Ascending aorta (tissue), 2 donors: ENCODE measurements at places on chromosomes 6 and 20.

GRCh38 chr6:102549221-102549874, 1155.8 kb downstream of the GRIK2 start:
- DNase-seq = no peak

GRCh38 chr6:36758516-36759147, 61.0 kb downstream of the RAB44 start:
- DNase-seq = no peak

DNA sequence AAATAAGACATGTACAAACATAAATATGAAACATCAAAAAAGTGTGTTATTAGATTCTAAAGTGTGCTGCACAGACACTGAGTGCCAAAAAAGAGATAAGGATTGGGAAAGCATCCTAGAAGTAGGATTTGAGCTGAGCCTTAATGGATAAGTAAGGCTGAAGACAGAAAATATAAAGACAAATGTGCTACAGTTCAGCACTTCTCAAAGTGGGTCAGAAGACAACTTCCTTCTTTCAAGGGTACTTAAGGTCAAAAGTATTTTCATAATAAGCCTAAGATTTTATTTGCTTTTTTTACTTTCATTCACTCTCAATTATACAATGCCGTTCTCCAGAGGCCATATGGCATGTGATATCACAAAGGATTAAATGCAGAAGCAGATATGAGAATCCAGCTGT, 16.8 kb downstream of the USP45 start:
- DNase-seq = no peak

- no peak for DNase-seq
Observed at GRCh38 chr6:9540126-9540525, 874.7 kb downstream of the TFAP2A start.

GRCh38 chr6:33955566-33955965, 151.8 kb upstream of the MLN start:
- DNase-seq = no peak

DNA sequence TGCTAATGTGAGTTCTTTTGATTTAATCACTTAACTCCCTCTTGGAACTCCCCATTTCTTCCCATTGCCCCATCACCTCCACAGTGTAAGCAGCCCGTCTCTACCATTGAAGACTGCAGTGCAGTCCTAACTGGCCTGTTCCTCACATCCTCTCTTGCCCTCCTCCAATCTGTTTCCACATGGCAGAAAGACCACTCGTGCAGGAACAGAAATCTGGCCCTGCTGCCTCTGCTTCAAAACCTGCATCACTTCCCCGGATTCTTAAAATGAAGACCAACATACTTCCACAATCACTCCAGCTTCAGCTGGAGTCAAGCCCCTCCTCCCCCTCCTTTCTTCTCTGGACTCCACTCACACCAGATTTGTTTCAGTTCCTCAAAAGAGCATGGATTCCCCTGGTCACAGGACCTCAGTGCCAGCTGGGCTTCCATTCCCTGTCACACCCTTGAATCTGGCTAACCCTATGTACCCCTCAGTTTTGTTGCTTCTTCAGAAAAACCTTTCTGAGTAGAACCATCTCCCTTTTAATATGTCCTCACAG, 802.3 kb downstream of the MAFB start:
- peak; percentile 9 for DNase-seq

GRCh38 chr6:30841644-30842504, 42.4 kb upstream of the DDR1 start:
- DNase-seq = no peak

DNA sequence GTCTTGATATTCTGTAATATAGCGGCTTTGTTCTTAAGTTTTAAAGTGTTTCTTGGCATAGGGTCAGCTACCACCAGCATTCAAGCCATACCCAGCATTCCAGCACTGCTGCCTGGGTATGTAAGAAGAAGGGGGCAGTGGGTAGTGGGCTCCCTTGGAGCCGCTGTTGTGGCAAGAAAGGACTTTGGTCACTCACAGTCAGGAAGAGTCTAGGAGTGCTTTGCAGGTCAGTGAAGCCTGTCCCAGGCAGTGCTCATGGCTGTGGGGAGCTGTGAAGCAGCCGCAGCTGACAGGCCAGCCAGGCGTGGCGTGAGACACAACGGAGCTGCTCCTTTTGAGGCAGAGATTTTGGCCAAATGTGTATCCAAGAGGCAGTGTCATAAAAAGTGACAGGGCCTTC, 512.0 kb downstream of the CDKAL1 start:
- DNase-seq = no peak

DNA sequence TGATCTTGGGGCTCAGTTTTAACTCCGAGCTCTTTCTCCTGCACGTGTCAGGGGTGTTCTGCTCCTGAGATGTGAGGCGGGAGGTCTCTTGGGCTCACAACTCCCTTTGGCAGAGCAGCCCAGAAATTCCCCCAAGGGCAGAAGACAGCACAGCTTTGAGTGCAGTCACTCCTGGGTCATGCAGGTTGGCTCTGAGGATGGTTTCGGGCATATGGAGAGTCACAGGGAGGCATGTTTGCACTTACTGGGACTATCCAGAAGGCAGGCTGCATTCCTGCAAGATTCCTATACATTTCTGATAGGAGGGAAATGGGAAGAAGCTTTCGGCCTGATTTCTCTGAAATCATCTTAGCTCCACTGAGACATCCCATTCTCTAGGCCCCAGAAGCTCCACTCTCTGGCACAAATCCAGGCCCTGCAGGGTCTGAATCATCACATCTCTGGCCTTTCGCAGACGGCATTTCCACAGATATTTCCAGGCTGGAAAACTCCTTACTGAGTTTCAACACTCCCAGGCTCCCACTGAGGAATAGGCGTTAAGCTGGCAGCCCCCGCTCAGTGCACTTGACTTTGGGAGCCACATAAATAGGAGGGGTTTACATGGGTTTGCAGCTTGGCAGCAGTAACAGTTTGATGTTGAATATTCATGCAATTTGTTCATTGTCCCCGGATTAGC, 39.7 kb downstream of the AGPAT4 start:
- DNase-seq = no peak

DNA sequence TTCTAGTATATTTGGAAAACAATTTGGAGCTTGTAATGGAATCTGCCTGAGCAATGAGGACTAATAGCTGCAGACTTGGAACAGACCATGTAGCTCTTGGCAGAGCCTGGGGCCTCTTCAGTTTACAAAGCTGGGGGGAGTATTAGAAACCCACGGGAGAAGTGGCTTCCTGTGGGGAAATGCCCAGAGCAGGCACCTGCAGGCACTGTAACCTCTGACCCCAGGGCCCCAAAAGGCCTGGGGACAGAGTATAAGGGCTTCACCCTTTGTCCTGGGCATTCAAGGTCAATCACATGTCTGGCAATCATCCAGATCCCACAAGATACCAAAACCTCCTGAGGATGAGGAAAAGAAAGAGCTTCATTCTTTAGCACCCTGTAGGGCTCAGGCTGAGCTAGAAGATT, 19.4 kb downstream of the PKIG start:
- DNase-seq = peak; percentile 92

DNA sequence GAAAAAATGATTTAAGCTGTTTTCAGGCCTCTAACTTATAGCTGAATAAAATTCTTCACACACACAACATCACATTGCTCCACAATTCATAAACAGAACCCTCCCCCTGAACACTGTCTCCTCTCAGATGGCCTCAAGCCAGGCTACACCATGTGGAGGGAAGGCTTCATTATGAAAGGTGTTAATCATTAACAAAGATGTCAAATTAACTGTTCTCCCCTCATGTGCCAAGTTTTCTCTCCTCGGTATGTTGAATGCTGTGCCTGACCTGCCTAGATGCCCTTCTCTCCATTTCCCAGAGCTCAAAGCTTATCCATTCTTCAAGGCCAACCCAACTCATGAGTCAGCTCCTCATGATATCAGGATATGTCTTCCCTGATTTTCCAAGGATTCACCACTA, 210.4 kb downstream of the GMDS start:
- no peak for DNase-seq

DNA sequence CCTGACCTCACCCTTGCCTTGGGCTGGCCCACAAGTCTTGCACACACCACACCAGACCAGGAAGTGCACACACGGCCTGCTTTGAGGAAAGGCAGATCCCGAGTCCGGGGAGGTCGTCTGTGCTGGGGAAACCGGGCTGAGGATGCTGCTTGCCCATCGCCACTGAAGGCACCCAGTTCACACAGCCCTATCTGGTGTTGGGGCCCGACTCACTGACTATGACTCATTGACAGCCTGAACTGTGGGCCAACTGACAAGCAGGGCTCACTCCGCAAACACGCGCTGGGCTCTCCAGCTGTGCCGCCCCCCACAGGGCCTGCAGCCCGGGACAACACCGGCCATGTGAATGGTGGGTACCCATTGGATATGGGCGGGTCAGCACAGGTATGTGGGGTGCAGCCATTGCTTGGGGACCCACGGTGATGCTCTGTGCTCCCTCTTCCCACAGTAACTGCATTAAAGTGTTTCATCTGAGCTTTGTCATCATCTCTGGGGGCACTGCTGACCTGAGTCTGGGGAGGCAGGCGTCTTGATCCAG, 1.6 kb downstream of the SAMD10 start:
- no peak for DNase-seq
